ENCODE measurements at places on chromosomes 5 and 9.
A peak's percentile ranks its signal among the peaks of the same experiment; 100 is the strongest.

DNA sequence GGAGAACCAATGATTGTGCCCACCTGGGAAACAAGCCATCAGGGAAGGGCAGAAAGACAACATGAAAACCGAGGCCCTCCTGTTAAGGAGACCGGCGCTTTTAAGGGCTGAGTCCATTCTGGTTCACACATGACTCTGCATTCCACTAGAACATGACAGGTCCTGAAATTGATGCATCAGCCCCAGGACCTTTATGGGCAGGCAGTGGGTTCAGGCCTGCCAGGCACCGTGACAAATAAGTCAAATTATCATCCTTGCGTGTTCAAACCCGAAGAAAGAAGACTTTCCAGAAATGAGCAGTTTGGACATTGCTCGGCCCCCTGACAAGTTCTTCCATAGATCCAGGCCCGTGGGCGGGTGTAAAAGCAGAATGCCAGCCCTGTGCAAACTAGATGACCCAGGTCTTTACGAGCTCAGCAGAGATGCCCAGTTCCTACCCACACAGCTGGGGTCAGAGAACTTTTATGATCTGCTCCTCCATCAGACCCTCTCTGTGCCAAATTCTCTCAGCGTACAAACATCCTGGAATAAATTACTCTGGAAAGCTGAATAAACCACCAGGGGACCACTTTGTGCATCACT, 295.5 kb upstream of the WWC1 start:
- DNase-seq: no peak

GRCh38 chr5:124207118-124207517, 539.3 kb downstream of the ZNF608 start:
- no peak for DNase-seq

DNA sequence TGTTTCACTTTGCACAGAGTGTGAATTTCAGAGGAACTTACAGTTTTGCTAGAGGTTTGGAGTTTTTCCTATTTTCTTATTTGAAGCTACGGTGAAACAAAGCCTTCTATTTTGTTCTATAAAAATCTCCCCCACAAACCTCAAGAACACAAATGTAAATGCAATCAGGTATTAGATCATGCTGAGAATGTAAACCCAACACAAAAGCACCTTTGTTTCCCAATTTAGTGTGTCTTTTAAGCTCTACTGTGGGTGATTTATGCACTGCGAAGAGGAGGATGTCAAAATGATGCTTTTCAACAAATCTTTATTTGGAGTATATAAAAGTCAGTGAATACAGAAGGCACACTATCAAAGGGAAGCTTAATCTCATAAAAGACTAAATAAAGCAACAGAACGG, 4.3 kb upstream of the DRD1 start:
- no peak for DNase-seq

DNA sequence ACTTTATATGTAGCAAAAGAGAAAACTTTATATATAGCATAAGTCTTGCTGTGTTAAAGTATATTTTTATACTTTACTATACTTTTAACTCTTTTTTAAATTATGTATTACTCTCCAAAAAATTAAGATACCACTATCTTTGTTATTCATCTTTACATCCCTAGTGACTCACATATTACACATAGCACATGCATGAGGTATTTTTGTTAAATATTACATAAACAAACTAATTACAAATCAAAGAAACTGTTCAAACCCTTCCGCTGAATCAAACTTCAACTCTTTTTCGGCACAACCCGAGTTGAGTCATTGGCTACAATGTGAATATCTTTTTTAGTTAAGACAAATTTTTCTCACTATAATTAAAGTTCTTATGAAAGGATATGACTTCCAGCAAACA, 32.1 kb downstream of the NADK2 start:
- no peak for DNase-seq

DNA sequence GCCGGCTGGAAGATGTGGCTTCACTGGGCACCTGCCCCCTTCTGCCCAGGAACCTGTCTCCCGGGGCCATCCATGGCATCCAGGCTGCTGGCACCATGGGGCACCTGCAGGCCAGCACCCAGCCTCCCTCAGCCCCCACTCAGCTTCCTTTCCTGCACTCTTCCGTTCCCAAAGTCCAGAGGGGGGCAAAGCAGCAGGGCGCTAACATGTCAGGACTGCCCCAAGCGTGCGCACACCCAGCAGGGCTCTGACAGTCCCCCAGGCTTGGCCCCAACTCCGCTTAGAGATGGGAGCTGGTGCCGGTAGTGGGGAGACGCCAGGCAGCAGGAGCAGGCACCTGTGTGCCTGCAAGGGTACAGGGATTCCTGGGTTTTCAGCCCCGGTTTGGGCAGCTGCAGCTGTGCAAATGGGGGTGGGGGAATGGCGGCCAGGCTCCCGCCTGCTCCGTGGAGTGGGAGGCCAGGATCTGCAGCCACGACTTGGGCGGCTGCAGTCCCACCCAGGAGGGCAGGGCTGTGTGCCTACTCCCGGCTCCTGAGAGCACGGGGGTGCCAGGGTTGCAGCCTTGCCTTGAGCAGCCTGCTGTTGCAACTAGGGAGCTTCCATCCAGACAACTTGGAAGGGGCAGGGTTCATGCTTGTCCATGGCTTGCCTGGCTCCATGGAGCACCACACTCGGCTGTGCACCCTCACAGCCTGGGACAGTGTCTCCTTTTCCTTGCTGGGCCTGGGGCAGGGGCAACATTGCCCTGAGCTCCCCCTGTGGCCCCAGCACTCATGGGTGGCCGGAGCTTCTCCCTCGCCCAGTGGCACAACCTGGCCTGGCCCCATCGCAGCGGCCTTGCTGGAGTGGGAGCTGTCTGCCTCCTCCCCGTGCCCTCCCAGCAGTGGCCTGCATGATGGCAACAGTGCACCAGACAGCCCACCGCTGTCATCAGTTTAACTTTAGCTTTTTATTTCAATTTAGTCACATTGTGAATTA, 561.1 kb downstream of the MTRR start:
- no peak for DNase-seq

GRCh38 chr9:113355040-113355596, 5.8 kb downstream of the BSPRY start:
- no peak for DNase-seq

DNA sequence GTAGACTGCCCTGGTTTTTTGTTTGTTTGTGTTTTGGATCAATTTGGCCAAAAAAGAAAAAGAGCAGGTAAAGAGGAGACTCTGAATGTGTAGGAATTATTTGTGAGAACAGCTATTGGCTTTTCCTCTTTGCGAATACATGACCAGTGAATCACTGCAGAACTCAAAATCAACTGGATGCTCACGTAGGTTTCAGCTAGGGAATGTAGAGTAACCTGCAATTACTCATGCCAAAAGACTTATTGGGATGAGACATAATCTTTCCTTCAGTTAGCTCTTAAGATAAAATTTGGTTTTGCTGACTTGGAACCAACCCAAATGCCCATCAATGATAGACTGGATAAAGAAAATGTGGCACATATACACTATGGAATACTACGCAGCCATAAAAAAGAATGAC, 348.0 kb downstream of the NPR3 start:
- DNase-seq: no peak

GRCh38 chr9:126116351-126117157, 210.1 kb upstream of the MVB12B start:
- no peak for DNase-seq

GRCh38 chr5:174531782-174532191, 192.6 kb upstream of the MSX2 start:
- no peak for DNase-seq

GRCh38 chr5:149134778-149135500, 6.4 kb upstream of the ABLIM3 start:
- no peak for DNase-seq

DNA sequence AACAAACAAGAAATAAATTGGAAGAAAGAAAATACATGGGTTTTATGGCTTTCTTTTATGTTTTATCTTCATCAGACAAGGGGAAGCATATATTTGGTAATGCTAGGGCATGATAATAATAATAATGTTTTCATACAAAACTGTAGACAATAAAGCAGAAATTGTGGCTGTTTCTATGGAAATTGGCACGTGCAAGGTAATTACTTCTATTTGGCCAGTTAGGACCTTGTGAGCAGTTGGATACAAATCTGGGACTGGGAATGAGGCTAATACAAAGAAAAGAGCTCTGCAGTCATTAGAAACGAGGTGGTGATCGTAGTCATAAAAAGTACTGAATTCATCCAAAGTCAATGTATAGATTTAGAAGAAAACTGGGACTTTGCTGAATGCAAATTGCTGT, 233.6 kb downstream of the EFNA5 start:
- no peak for DNase-seq

GRCh38 chr9:127389381-127390247, 7.4 kb upstream of the SLC2A8 start:
- DNase-seq: no peak

GRCh38 chr9:132069046-132069898, 10.4 kb downstream of the MED27 start:
- DNase-seq: no peak

GRCh38 chr5:172827841-172828240, 6.2 kb upstream of the ERGIC1 start:
- DNase-seq: no peak

DNA sequence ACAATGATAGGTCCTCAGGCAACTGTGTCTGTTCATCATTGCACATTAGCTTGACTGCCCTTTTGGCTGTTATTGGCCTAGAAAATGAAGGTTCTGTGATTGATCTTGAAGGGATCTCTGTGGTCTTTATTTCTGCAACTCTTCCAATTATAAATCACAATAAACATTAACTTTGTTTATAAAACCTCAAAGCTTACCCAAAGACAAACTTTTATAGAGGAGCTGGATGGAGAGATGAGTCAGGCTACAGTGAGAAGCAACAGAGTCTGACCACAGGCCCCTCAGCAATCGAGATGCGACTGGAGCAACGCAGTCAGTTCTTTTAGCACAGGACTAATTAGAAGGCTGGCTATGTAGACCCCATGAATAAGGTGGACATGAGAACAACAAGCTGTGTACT, 5.3 kb downstream of the MACROH2A1 start:
- DNase-seq: no peak

- no peak for DNase-seq
These were observed 41.9 kb downstream of the PSMB7 start for GRCh38 chr9:124373386-124373785.

- DNase-seq: peak; percentile 61
These were observed 2.6 kb upstream of the AFAP1L1 start for GRCh38 chr5:149268928-149269557.

- DNase-seq: peak; percentile 20
These were observed 18.6 kb upstream of the NKD2 start for GRCh38 chr5:989961-990530.

GRCh38 chr5:64505769-64506566, at the start of gene RGS7BP:
RGS7BP (plus strand) TSS chr5:64506015; CDS start chr5:64506625, 610 bp downstream.
- DNase-seq: no peak

DNA sequence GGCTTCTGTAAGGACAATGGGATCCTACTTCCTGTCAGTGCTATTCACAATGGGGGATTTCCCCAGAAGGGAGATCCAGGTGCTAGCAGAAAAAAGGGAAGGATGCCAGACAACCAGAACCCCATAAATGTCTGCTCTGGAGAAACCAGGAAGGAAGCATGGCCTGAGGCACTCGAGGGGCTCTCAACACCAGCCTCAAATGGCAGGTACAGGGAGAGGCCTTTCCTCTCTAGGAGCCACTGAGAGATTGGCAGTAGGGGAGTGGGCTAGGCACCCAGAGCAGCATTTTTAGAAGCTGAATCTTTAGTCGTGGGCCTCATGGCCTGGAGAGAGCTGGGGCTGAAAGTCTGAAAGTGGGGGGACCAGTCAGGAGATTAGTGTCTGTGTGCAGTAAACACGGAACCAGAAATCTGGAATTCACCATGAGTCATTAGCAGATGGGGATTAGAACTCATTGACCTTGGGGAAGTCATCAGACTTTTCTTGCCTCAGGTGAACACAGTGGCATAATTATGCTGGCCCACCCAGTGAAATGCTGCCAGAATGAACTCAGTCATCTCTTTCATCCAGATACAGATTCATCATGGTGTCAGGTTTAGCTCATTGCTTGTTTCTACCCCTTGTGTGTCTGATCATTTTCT, 28.3 kb downstream of the ARHGEF28 start:
- DNase-seq: no peak

DNA sequence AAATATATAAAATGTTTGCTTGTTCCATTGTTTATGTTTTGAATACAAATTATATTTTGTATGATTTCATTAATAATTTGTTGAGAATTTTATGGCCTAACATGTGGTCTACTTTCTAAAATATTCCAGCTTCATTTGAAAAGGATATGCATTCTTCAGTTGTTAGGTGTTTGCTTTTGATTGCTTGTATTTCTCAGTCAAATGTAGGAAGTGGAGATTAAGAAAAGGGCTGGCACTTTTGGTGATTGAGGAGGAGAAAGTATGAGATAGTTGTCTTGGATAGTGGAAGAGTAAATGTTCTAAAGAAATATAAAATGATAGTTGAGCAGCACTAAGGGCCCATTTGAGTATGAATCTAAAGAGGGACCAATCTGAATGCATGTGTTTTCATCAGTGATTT, 23.1 kb downstream of the JAK2 start:
- no peak for DNase-seq

GRCh38 chr9:318646-319045, 104.0 kb downstream of the DOCK8 start:
- no peak for DNase-seq

DNA sequence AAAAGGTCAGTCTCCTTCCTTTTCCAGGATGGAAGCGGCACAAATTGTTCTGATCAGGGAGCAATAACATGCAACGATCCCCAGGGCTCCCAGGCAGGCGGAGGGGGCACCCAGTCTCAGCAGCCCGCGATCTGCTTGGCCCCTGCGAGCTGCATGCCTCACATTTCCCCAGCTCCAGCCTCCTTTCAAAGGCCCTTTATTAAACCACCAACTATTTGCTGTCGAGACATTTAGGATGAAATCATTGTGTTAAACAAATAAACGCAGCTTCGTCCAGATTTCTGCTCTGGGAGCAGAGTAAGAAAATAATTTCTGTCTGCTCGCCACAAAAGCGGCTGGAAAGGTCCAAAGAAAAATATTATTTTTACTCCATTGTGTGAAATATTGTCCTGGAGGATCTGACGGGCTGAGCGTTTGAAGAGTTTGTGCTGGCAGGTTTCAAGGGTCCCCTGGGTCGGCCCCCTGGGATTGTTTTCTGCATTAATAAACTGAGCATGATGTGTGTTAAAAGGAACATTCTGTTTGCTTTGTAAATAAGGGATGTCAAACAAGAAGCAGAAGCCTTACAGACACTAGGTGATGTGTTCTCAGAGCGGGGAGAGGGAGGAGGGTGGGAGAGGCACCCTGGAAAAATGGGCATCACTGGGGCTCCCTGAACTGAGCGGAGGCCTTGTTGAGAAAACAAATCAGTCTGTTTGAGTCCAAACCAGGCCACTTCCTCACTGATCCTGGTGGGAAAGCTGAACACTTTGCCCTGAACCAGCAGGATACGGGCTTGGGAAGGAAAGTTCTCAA, 110.1 kb downstream of the FOXD1 start:
- DNase-seq: no peak

GRCh38 chr5:96972599-96973334, 36.9 kb downstream of the LNPEP start:
- no peak for DNase-seq

GRCh38 chr9:120755810-120756434, 37.3 kb downstream of the FBXW2 start:
- DNase-seq: peak; percentile 86

GRCh38 chr5:4275232-4275631, 679.6 kb downstream of the IRX1 start:
- DNase-seq: no peak
